ENCODE measurements at places on chromosomes 16 and 17.

DNA sequence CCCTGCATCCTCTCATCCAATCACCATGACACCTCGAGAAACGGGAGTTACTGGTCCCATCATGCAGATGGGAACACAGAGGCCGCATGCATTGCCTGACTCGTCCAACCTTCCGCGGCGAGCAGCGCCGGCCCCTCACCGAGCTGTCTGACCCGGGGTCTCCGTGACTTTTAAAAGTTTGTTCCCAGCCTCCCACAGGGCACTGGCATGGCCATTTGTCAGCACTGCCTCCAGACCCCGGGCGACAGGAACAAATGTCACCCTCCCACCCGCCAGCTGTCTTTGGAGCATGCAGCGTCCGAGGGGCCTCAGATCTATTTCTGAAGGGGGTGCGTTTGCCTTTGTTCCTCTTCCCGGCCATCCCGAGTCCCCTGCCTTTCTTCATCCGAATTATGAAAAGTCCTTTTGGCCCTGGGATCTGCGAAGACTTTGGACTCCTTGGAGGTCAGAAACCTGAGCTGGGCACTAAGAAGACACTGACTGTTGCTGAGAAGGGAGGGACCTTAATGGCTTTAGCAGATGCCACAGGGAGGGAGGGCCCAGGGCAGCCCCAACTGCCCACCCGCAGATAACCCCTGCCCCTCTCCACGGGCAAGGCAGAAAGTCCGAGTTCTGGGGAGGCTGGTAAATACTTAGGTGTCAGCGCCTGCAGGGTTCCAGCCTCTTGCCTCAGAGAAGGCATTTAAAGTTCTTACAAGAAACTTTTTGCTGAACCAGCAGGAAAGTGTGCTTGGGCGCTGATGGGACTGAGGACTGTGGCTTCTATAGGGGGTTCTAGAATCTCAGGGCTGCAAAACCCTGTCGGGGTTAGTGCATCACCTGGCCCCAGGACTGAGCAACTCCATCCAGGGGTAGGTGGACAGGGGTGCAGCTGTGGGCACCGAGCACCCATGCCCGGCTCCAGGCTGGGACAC lies 348.1 kb downstream of the FOXL1 start:
- no peak for DNase-seq

GRCh38 chr17:46782250-46782953 lies 36.1 kb downstream of the WNT3 start:
- DNase-seq = no peak

DNA sequence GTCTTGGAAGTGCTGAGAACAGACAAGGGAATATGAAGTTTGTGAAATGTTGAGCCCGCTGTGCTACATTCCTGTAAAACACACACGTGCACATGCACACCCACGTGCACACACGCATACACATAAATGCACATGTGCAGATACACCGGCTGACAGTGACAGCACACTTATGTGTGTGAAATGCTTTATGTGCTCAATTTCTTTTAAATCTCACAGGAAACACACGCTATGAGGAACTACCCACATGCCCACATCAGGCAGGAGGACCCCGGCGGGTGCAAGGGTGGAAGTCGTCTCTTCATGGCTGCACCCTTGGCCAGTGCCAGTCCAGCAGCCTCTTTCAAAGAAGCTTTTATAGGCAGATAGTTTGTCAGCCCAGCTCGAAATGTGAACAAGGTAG lies 561 bp upstream of the WFDC1 start:
- no peak for DNase-seq

- no peak for DNase-seq
These were observed 439.8 kb downstream of the SOX9 start for GRCh38 chr17:72560303-72561247.

- no peak for DNase-seq
These were observed 187.5 kb upstream of the ZNF469 start for GRCh38 chr16:88195269-88195705.

- no peak for DNase-seq
These were observed 162.9 kb downstream of the COPRS start for GRCh38 chr17:31696184-31696602.

GRCh38 chr16:4328046-4328781 lies 12.3 kb downstream of the GLIS2 start:
- peak; percentile 39 for DNase-seq

DNA sequence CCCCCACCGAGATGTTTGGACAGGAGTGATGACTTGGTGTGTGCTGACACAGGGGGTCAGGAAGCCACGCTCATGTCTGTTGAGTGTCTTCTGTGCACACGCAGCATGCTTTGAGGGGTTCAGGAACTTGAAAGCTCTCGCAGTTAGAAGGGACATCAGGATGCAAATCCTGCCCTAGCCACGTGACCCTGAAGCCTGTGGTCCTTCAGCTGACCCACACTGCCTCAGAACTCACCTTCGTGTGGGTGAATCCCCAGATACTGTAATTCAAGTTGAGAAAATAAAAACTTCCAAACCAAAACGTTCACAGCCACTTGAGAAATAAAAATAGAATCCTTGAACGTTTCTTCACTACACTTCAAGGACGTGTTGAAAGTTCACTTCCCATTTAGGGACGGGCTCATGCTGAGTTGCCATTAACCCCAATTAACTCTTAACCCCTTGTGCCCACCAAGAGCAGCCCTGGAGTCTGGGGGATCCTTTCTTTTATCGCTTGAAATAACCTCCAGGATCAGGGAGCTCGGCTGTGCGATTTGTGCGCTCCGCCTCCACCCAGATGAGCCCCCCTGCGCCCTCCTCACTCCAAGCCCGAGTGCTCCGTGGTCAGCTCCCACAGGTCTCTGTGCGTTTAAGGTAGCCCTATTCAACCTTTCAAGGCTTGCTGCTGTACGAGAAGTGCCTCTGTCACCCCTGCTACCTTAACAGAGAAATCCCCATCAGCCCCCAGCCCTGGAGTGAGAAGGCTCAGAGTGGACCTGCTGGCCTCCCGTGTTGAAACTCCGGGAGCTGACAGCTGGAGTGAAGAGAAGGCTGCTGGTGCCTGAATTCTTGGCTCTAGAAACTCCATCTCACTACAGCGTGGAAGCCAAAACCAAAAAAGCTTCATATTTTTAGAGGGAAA lies 36.2 kb upstream of the NAT9 start:
- no peak for DNase-seq
